ENCODE measurements at places on chromosomes 6 and 20. TPM values are rescaled to one million over a fixed set of nuclear protein-coding genes. Genes with fewer than 3 reads are reported as not detected.

NFATC2 gene
- total RNA-seq = 14.0 TPM

DZANK1 gene
- total RNA-seq = 5.3 TPM

GRCh38 chr6:84651583-84651982 lies 112.8 kb downstream of the TBX18 start:
- no peak for DNase-seq
- no peak overlapping the region for H3K4me3 ChIP-seq
- H3K27me3 ChIP-seq = no peaks in the 10 kb centered on the region
- peak overlapping the region; percentile 26 for H3K27ac ChIP-seq

DNA sequence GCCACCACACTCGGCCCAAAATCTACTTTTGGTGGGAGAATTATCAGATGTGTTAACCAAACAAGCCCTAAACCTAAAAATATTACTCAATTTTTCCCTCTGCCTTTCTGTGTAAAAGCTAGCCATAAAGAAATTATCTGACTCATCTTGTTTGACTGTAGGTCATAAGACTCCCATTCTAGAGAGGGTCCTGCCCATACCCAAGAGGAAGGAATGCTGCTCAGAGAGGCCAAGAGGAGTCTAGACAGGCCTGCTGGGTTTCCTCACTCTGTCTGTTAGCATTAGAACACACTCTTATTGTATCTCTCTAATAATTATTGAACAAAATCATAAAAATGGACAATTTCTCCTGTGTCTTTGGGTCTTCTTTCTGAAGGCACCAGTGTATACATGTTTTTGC lies 26.1 kb downstream of the C6orf141 start:
- H3K27me3 ChIP-seq = no peaks in the 10 kb centered on the region
- no peak for DNase-seq
- no peak overlapping the region for H3K27ac ChIP-seq
- H3K36me3 ChIP-seq = no peaks in the 10 kb centered on the region
- no peaks in the 10 kb centered on the region for H3K4me1 ChIP-seq

- H3K27ac ChIP-seq = no peak overlapping the region
- no peak overlapping the region for H3K4me3 ChIP-seq
- no peak for DNase-seq
- H3K27me3 ChIP-seq = no peaks in the 10 kb centered on the region
- peaks cover 1% of the 10 kb centered on the region for H3K36me3 ChIP-seq
- H3K4me1 ChIP-seq = peaks cover 1% of the 10 kb centered on the region
These were observed 79.6 kb upstream of the CARMIL1 start for GRCh38 chr6:25199544-25199943.

DNA sequence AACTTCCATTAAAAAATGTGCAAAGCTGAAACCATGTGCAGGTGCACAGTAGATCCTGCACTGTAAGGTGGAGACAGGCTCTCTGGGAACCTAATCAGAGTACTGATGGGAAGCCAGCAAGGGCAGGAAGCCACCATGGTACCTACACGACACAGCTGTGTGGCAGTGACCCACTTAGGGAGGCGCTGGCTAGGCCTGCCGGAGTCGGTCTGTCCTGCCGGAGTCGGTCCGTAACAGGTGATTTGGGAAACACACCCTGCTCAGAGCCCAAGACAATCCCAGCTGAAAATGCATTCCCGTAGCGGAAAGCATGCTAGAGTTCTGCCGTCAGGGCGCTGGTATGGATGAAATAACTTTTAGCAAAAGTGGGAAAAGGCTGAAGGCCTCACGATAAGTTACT lies 17.2 kb downstream of the TXNDC5 start:
- no peak overlapping the region for H3K27ac ChIP-seq
- peaks cover 55% of the 10 kb centered on the region for H3K36me3 ChIP-seq
- no peak for DNase-seq

DNA sequence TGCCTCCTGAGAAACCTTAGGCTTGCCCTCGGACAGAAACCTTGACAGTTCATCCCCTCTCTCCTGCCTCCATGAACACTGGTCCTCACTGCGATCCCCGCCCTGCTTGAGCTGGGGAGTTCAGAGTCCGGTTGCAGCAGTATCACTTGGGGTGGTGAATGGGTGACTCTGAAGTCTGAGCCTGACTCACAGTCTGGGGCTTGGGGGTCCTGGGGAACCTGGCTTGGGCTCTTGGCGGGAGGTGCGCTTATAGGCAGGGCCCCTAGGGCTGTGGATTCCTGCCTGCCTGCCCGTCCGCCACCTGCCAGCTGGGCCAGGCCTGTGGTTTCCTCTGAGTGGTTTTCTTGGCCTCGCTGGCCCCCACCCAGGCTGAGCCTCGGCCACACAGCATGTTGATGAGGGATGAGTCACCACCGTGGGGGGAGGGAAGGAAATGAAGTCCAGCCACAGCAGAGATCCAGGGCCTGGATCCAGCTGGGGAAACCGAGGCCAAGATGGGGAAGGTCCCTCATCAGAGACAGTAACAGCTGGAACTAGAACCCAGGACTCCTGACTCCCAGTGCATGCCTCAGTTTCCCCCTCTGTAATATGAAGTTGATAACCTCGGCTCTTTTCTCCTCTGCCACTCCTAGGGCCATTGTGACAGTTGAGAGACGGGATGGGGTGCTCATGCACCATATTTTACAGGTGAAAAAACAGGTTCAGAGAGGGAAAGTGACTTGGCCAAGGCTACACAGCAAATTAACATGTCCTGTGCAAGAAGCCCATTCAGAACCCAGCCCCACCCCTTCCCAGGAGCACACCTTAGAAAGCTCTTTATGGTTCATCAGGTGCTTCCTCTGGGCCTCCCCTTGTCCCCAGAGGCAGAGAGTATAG lies 9.2 kb downstream of the FOXS1 start:
- H3K4me1 ChIP-seq = peaks cover 10% of the 10 kb centered on the region
- no peaks in the 10 kb centered on the region for H3K36me3 ChIP-seq
- no peaks in the 10 kb centered on the region for H3K27me3 ChIP-seq
- peak overlapping the region; percentile 9 for H3K27ac ChIP-seq
- no peak overlapping the region for H3K4me3 ChIP-seq

DNA sequence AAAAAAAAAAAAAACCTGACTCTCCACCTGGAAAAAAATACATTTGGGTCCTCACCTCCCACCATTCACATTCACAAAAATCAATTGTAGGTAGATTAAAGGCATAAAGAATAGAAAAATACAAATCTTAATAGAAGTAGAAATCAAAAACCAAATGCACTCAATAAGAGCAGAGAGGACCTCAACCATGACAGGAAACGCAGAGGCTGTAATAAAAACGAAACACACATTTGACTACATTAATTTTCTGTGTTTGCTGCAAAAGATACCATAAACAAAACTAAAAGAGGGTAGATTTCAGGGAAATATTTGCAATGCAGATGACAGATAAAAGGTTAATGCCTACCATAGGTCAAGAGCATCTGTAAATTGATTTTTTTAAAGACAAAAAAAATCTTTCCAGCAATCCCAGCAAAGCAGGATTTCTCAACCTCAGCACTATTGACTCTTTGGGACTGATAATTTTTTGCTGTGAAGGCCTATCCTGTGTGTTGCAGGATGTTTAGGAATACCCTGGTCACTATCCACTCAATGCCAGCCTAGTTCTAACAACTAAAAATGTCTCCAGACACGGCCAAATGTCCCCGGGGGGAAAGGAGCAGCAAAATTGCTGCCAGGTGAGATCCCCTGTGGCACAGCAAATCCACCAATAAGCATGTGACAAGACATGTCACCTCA lies 9.1 kb downstream of the ETV7 start:
- no peak overlapping the region for H3K27ac ChIP-seq
- no peaks in the 10 kb centered on the region for H3K4me1 ChIP-seq
- DNase-seq = no peak
- H3K36me3 ChIP-seq = no peaks in the 10 kb centered on the region

GRCh38 chr6:16651871-16652270 lies 109.4 kb downstream of the ATXN1 start:
- H3K4me3 ChIP-seq = no peak overlapping the region
- H3K4me1 ChIP-seq = no peaks in the 10 kb centered on the region
- no peak for DNase-seq
- H3K27ac ChIP-seq = no peak overlapping the region
- peaks cover 18% of the 10 kb centered on the region for H3K36me3 ChIP-seq

DNA sequence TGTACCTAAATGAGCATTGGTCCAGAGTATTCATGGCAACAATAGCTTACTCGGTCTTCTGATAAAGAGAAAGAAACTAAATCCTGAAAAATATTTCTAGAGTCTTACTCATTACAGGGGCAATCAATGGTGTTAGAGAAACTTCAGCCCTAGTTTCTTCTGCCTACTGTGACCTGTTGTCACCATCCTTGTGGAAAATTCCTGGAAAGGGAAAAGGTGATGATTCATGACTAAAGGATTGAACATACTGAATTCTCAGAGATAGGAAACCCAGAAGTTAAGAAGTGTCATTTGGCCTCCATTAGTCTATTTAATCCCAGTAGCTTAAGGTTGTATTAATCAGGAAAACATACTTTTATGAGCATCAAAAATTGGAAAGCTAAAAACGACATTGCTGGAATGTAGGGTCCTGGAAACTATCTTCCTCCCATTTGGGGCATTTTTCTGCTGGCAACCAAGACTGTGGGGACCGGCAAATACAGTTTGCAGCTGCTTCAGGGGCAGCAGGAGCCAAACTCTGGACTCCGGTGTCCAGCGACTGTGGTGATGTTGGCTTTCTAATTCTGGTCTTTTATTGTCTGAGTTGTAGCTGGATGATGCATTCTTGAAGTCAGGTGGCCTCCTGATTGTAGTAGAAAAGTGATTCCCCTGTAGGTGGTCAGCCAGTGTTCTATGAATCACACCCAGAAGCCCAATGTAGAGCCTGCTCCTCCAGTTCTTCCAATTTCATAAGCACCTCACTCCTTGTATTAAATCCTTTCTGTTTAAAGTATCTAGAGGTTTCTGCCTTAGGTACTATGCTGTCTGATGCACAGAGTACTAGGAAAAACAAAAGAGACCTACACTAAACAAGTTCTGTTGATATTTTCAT lies 67.6 kb downstream of the LCA5 start:
- H3K4me3 ChIP-seq = no peak overlapping the region
- peaks cover 1% of the 10 kb centered on the region for H3K36me3 ChIP-seq
- H3K4me1 ChIP-seq = peaks cover 23% of the 10 kb centered on the region
- H3K27ac ChIP-seq = no peak overlapping the region
- no peak for DNase-seq
- no peaks in the 10 kb centered on the region for H3K27me3 ChIP-seq

OTOR gene
- total RNA-seq = not detected

DNA sequence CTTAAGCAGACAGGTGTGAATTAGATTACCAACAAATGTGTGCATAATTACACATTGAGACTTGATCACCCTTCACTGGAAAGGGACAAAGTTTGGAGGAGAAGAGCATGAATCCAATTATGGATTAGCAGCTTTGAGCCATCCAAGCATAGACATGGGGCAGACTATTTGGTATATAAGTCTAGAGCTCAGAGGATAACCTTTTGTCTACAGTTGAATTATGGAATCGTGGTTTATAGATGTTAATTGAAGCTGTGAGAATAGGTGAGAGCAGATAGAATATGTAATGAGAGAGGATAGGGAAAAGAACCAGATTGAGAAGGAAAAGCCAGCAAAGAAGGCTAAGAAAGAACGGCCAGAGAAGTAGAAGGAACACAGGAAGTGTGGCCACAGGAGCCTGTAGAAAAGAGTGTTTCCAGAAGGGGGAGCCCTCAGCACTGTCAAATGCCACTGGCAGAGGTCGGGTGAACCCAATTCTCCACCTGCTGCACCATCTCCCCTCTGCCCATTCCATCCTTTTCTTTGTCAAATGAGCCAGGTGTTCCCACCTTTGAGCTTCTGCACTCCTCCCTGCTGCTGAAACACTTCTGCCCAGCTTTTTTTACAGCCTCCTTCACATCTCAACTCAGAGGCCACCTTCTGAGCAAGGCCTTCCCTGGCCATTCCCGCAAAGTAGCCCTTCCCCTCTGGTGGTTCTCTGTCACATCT lies 7.3 kb downstream of the DNTTIP1 start:
- H3K27me3 ChIP-seq = no peaks in the 10 kb centered on the region
- no peak overlapping the region for H3K4me3 ChIP-seq
- no peak overlapping the region for H3K27ac ChIP-seq
- peaks cover 41% of the 10 kb centered on the region for H3K36me3 ChIP-seq
- DNase-seq = no peak

DNA sequence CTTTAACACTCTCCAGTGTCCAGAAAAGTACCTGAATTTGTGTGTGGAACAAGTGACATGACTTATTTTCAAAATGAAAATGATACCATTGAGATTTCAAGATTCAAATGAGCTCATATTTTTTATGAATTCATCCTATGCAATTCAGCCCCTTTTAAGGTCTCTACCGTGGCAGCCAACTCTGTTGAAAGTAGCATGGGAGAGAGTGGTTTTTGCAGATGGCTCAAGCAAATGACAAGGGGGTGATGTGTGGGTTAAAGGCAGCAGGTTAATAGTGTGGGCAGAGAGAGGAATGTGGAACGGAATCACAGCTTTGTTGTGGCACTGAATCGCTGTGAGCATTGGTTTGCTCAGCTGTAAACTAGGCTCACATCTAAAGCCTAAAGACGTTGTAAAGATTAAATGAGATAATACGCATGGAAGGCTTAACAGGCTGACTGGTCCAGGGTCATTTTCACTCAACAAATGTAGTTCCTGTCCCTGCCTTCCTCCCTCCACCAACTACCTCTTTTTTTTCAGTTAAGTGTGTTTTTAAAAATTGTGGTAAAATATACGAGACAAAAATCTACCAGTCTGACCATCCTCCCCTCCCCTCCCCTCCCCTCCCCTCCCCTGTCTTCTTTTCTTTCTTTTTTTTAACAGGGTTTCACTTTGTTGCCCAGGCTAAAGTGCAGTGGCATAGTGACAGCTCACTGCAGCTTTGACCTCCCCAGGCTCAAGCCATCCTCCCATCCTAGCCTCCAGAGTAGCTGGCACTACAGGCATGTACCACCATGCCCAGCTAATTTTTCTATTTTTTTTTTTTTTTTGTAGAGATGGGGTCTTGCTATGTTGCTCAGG lies 114.7 kb upstream of the ZNF217 start:
- peaks cover 30% of the 10 kb centered on the region for H3K4me1 ChIP-seq
- DNase-seq = no peak
- H3K36me3 ChIP-seq = no peaks in the 10 kb centered on the region

- peak overlapping the region; percentile 54 for H3K27ac ChIP-seq
- DNase-seq = no peak
- H3K36me3 ChIP-seq = peaks cover 13% of the 10 kb centered on the region
These were observed 337.2 kb downstream of the SMOC2 start for GRCh38 chr6:168778201-168778600.

TMEM74B gene
- total RNA-seq = 1.1 TPM

SMLR1 gene
- total RNA-seq = not detected

DNA sequence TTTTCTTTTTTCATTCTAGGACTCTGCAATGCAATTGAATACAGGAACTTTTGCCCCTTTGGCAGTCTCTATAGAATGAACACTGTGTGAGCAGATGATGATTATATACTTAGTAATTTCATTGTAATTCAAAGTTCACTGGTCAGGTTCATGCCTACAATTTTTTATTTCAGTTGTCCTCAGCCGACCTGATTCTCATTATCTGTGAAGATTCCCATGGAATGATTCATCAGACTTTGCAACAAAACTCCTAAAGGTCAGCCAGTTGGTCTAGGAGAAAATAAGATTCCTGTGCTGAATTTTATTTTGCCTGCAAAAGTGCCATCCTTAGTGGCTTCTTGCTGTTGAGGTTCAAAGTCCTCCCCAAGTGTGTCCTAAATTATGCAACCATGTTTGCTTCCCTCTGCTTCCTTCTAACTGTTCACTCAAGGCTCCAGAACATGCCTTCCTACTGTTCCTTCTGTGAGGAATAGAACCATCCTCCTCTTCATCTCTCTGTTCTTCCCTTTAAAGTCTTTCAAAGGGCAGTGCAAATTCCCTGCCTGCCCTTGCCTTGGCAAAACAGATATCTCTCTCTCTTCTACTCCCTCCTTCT lies 194.2 kb upstream of the CNR1 start:
- H3K4me3 ChIP-seq = no peak overlapping the region
- no peaks in the 10 kb centered on the region for H3K4me1 ChIP-seq
- no peaks in the 10 kb centered on the region for H3K36me3 ChIP-seq
- H3K27ac ChIP-seq = no peak overlapping the region
- no peak for DNase-seq
